T-helper 1 cell treated with Interleukin-12 subunit alpha and Interleukin-12 subunit beta and Interleukin-4 antibody, amounts not matched to agents 30 ng/mL and 1 ng/mL, for 36 hours (primary cell): ENCODE measurements at places on chromosomes 2 and 18. TPM values are rescaled to one million over a fixed set of nuclear protein-coding genes. Genes with fewer than 3 reads are reported as not detected.

LINC00305 gene
- not detected in 2 replicates for total RNA-seq

POTEE gene
- 1.6 and 2.0 TPM in 2 replicates for total RNA-seq

IL1RL1 gene
- total RNA-seq, result 16.0 and 16.2 TPM in 2 replicates

HJURP gene
- 50.8 and 55.8 TPM in 2 replicates for total RNA-seq

C2orf72 gene
- 0.10 TPM in 1 of 2 replicates, not detected in the other for total RNA-seq

KIAA2012 gene
- total RNA-seq, result not detected in 2 replicates

ERBB4 gene
- not detected in 2 replicates for total RNA-seq

CCDC141 gene
- total RNA-seq, result 7.5 and 8.7 TPM in 2 replicates

PTMA gene
- 1,774 and 1,790 TPM in 2 replicates for total RNA-seq

IGFBP5 gene
- total RNA-seq, result not detected in 2 replicates

EPB41L3 gene
- total RNA-seq, result 2.8 and 2.9 TPM in 2 replicates

FER1L5 gene
- not detected in 2 replicates for total RNA-seq

ASTL gene
- 1.1 TPM in 1 of 2 replicates, not detected in the other for total RNA-seq

MYO3B gene
- 0.59 and 0.78 TPM in 2 replicates for total RNA-seq
